ENCODE measurements at places on chromosomes 3 and 15. TPM values are rescaled to one million over a fixed set of nuclear protein-coding genes. Genes with fewer than 3 reads are reported as not detected.

Gene SAMMSON
- total RNA-seq: not detected

Gene PLA2G4E
- total RNA-seq: not detected

Gene APBA2
- total RNA-seq: 22.7 TPM

Gene XCR1
- total RNA-seq: not detected

Gene SERINC4
- not detected for total RNA-seq

Gene CCNB2
- total RNA-seq: 9.5 TPM

Gene GOLGA8Q
- 0.13 TPM for total RNA-seq

Gene IGF1R
- total RNA-seq: 13.5 TPM

Gene TNFAIP8L3
- total RNA-seq: 91.5 TPM

Gene FAM162A
- total RNA-seq: 4.0 TPM

Gene SAXO2
- 0.38 TPM for total RNA-seq

Gene TMCO5A
- not detected for total RNA-seq

Gene ROPN1
- total RNA-seq: not detected

Gene IL16
- 2.7 TPM for total RNA-seq

Gene OXNAD1
- 13.8 TPM for total RNA-seq

Gene TRAIP
- 3.2 TPM for total RNA-seq

Gene MESP2
- total RNA-seq: not detected

Gene UBA7
- 37.4 TPM for total RNA-seq

Gene SLC12A8
- 0.38 TPM for total RNA-seq

Gene ABHD17C
- total RNA-seq: 4.9 TPM

Gene LDHAL6B
- not detected for total RNA-seq

Gene TMEM45A
- 21.6 TPM for total RNA-seq

Gene ADPGK
- 29.3 TPM for total RNA-seq

Gene HTR3E
- total RNA-seq: not detected

Gene CD86
- total RNA-seq: not detected

Gene AGBL1
- not detected for total RNA-seq

Gene GRIP2
- not detected for total RNA-seq

Gene HYKK
- 0.90 TPM for total RNA-seq

Gene BCHE
- total RNA-seq: 15.4 TPM

Gene GCSAM
- not detected for total RNA-seq

Gene IGSF11
- total RNA-seq: 0.13 TPM

Gene SFMBT1
- total RNA-seq: 4.3 TPM
